ENCODE measurements at places on chromosomes 2 and 18.

- DNase-seq: no peak
These were observed 217.7 kb downstream of the EIPR1 start for GRCh38 chr2:3159782-3160545.

GRCh38 chr2:69575926-69576325 is 67.6 kb downstream of the AAK1 start:
- DNase-seq: no peak

DNA sequence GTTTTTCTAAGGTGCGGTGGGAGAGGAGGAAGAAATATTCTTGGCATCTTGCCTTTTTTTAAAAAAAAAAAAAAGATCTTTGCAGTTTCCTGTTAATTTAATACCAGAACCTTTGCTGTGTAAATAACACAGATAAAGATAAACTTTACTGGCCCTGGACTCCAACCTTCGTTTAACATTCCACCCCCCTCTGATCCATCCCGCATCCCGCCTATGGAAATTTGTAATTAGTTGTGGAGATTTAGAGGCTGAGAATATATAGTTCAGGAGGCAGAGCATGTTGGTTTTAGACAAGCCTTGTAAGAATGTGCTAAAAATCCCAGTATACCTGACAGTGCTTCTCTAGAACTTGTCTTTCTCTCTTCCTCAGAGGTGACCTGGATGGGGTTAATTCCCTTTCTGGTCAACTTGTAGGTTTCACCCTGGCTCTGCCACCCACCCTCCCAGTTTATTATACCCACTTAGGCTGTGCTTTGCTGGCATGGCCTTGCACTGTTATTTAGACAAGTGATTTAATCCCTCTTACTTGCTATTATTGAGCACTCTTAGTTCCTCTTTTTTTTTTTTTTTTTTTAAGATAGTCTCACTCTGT is 2.9 kb upstream of the C2orf72 start:
- no peak for DNase-seq

GRCh38 chr2:75174519-75174918 is 24.8 kb downstream of the TACR1 start:
- DNase-seq: no peak

GRCh38 chr2:173226899-173227698 is 127.6 kb upstream of the CDCA7 start:
- no peak for DNase-seq

GRCh38 chr2:43265001-43265400 is 38.6 kb upstream of the ZFP36L2 start:
- no peak for DNase-seq

DNA sequence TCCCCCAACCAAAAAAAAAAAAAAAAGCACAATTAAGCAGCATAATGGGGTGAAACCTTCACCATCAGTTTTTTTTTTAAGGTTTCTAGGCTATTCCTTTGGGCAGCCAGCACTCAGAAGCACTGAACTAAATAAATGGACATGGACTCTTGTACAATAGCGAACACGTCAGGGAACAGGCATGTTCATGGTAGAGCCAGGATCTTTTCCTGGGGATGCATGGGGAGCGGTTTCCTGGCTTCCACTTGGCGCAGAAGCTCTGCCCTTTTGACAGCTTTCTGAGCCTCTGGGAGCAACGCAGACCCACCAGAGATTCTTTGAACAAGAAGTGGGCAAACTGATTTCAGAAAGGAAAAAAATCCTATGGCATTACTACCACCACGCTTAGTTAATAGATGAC is 35.0 kb downstream of the ALPK2 start:
- no peak for DNase-seq

- DNase-seq: peak; percentile 15
These were observed 1875.2 kb upstream of the PIK3C3 start for GRCh38 chr18:40079786-40080185.

- no peak for DNase-seq
These were observed 19.5 kb downstream of the B3GNT7 start for GRCh38 chr2:231415029-231415428.

DNA sequence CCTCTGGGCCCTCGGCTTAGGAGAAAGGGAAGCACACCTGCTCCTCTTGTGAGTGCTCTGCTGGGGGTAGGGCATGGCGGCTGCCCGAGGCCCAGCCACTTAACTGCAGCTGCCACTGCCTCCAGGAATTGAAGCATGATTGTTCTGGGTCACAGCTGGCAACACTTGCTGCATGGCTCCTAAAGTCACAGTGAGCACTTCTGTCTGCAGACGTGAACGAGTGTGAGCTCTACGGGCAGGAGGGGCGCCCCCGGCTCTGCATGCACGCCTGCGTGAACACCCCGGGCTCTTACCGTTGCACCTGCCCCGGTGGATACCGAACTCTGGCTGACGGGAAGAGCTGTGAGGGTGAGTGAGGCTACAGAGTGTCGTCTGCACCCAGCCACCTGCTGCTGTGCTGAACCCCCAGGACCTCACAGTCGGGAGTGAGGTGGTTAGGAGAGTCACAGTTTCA is 44.4 kb downstream of the FBLN7 start:
- DNase-seq: no peak

DNA sequence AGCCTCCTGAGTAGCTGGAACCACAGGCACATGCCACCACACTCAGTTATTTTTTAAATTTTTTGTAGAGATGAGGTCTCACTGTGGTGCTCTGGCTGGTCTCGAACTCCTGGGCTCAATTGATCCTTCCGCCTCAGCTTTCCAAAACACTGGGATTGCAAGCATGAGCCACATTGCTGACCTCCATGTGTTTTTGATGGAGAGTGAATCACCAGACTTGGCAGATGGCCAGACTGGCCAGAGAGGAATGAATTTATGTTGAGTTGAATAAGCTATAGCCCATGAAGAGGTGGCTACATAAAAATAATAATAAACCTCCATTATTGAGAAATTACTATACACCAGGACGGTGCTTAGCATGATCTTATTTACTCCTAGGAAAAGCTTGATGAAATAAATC is 91.5 kb downstream of the MREG start:
- no peak for DNase-seq

Data from WERI-Rb-1 (cell line).